ENCODE measurements at places on chromosomes 11 and 22. TPM values are rescaled to one million over a fixed set of nuclear protein-coding genes. Genes with fewer than 3 reads are reported as not detected.

- no peak for DNase-seq
These were observed 125.2 kb downstream of the TEAD1 start for GRCh38 chr11:12799334-12799835.

KLHDC7B gene
- total RNA-seq: 0.85 TPM

DENND6B gene
- 10.5 TPM for total RNA-seq

GRCh38 chr11:103744496-103745153 lies 291.8 kb upstream of the DDI1 start:
- DNase-seq: no peak

ZC3H7B gene
- 32.0 TPM for total RNA-seq

RASSF10 gene
- 12.2 TPM for total RNA-seq

- peak; percentile 80 for DNase-seq
These were observed 1.9 kb downstream of the POLD4 start for GRCh38 chr11:67351275-67352005.

GGTLC2 gene
- not detected for total RNA-seq

PGM2L1 gene
- total RNA-seq: 10.4 TPM

NRGN gene
- total RNA-seq: 27.2 TPM

GRCh38 chr11:130262424-130262823 lies 52.3 kb downstream of the ZBTB44 start:
- DNase-seq: no peak

LSP1 gene
- total RNA-seq: 44.9 TPM

DNA sequence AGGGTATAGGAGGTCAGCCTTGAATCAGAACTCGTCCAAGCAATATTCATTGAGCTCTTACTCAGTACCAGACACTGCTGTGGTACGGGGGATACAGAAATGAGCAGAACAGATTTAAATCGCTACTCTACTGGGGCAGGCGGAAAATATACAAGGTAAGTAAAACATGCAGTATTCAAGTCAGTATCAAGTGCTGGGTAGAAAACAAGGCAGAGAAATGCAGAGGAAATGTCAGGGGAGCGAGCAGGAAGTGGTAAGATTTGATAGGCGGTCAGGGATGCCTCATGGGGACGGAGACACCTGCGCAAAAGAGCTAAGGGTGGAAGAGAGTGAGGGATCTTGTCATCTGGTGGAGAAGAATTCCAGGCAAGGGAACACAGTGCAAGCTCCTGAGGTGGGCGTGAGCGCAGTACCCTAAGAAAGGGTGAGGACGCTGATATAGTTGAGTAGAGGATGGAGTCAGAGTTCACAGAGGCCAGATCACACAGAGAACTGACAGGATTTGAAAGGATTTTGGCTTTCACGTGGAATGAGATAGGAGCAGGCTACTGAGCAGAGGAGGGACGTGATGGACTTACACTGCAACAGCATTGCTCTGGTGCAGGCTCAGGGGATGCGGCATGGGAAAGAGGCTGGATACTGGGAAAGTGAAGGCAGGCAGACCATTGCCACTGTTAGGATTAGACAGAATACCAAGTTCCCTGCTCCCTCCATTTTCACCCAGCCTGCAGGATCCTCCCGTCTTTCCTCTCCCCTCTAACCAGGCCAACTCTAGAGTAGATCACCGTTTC lies 35.8 kb downstream of the SC5D start:
- no peak for DNase-seq

GRCh38 chr22:36334081-36334820 lies 53.5 kb downstream of the MYH9 start:
- no peak for DNase-seq

MMP11 gene
- 2.6 TPM for total RNA-seq

DNA sequence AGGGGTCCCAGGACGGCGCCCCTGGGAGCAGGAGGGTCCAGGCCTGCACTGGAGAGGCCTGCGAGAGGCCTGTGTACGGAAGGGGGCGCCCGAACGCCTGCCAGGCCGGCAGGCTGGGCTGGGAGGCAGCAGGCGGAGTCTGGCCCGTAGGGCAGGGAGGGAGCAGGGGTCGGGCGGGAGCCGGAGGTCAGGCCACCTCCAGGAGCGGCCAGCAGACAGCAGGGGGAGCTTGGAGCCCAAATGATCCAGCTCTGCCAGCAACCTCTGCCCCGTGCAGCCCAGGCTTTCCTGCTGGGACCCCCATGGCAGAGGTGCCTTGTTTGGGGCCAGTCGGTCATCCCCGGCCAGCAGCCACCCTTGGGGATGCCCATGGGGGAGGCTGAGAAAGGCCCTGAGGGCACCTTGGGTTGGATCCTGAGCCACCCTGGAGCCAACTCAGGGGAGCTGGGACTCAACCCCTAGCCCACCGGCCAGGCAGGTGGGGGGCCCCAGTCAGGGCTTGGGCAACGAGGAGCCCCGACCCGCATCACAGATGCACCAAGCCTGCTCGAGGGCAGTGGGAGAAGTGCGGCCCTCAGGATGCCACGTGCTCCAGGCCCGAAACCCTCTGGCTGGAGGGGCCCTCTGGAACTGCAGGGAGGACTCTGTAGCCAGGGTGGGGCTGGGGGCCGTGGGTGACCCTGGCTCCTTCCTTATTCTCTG lies 9.6 kb upstream of the SYT8 start:
- DNase-seq: no peak

SCGB1D2 gene
- total RNA-seq: not detected

- peak; percentile 81 for DNase-seq
These were observed 144.6 kb downstream of the NECTIN1 start for GRCh38 chr11:119584193-119585042.
